Activated T-cell treated with anti-CD3 and anti-CD28 coated beads, Interleukin-2, amount 50 U/mL, for 48 hours (primary cell): ENCODE measurements at places on chromosomes 7 and 10.
A peak's percentile ranks its signal among the peaks of the same experiment; 100 is the strongest.

- no peak for DNase-seq
Measured at GRCh38 chr7:1325646-1326510, 93.2 kb downstream of the UNCX start.

DNA sequence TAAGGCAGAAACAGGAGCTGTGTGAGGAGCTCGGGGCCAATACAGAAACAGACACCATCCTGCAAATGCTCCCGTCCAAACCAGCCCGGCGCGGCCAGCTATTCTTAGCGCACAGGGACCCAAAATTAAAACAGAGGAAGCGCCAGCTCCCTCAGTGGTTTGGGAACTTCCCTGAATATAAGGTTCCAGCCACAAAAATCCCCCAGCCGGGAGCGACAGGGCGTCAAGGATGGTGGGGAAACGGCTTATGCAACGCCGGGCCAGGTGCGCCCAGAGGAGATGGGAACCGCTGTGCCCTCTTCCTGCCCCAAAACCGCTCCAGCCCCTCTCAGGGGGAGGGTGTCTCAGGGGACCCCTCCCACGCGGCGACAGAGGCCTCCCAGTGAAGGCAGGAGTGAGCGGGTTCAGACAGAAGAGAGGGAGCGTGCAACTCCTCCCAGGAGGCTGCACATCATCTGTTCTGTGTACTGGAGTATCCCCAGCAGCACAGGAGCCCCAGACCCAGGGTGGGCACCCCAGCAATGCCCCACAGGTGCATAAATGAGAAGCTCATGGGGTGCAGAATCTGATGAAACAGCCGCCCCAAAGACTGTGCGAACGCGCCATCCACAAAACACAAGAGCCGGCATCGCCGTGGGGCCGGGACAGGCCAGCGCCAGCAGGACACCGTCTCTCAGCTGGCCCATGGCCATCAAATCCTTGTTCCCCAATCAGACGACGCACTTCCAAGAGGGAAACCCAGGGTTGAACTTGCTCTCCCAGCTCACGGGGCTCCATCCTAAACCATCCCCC, 73.9 kb upstream of the PDGFA start:
- DNase-seq, result no peak

DNA sequence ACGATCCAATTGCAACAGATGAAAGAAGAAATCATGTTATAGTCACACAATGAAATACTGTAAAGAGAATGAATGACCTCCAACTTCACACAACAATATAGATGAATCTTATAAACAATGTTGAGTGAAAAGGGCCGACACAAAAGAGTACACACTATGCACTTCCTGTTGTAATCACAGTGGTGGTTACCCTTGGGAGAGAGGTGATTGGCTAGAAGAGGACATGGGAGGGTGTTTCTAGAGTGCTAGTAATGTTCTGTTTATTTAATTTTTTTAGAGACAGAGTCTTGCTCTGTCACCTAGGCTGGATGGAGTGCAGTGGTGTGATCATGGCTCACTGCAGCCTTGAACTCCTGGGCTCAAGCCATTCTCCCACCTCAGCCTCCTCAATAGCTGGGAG, 82.5 kb downstream of the NDUFB2 start:
- no peak for DNase-seq

DNA sequence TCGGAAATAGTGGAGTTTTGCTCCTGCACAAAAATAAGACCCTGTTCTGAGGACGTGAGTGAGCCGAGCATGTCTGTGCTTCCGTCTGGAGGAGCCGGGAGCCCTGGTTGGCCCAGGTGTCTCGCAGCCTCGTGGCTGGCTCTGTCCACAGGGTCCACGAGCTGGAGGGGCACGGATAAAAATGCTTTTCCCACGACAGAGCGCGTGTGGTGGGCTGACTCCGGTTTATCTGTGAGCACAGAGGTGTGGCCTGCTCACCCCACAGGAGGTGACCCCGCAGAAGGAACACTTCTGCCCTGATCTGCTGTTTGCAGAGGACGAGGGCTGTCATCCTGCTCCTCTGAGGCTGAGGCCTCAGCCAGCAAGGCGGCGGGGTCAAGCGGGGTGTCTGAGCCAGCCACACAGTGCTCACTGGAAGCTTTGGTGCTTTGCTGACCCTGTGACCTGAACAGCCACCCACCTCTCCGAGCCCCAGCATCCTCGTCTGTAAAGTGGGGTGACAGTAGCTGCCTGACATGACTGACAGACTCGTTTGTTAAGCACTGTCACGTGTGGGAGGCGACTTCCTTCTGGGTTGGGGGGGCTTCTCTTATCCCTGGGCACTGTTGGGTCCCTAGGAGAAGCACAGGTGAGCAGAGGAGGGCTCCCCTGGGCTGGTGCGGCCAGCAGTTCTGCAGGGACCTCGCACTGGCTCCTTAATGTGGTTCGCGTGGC, 162.5 kb downstream of the DNAJB6 start:
- peak; percentile 12 for DNase-seq

DNA sequence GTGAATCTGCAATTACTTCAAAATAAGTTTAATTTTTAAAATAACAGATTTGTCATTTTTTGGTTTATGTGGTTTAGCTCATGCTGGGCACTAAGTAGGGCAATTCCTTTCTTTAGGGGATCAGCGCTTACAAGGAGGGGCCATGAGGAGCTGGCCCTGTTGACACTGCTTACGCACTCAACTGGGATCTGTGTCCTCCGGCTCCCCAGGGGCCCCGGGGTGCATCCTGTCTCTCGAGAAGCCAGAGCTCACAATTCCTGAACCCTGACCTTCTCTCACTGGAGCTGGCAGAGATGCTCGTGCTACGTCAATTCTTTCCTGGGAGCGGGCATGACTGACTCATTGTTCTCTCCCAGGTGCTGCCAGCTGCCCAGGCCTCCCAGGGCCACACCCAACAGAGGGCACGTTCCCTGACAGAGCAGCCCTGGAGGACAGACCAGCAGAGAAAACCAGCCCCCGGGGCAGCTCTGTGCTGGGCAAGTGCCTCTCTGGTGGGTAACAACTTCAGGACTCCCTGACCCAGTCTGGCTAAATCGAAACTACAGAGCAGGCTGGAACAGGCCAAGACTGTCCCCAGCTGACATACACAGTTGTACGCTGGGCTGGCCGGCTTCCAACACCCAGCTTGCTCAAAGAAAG, 36.8 kb downstream of the CTBP2 start:
- DNase-seq, result no peak
